Left ventricle myocardium superior (tissue), 1 donor: ENCODE measurements at places on chromosomes 2 and 18.

DNA sequence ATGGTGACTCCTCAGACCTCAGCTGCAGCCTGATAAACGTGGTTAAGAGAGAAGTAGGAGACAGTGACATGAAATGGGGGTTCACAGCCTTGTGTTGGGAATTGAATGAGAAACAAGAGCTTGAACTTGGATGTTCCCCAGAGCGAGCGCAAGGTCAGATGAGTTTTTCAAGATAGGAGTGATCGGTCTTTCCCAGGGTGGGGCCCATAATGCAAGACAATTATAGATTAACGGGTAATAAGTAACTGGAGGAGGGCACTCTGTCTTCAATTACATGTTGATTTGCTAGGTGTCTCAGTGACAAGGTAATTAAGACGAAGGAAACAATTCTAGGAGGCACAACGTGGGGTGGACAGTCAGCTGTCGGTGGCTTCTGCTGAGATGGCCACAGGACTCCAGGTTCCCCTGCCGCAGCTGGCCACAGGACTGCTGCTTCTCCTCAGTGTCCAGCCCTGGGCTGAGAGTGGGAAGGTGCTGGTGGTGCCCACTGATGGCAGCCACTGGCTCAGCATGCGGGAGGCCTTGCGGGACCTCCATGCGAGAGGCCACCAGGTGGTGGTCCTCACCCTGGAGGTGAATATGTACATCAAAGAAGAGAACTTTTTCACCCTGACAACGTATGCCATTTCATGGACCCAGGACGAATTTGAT, at the start of gene UGT1A5:
Gene UGT1A5 (plus strand): TSS at position 297 of the 651 bp plus-strand sequence. CDS start 85 bp downstream, at position 382.
- no peak for DNase-seq

DNA sequence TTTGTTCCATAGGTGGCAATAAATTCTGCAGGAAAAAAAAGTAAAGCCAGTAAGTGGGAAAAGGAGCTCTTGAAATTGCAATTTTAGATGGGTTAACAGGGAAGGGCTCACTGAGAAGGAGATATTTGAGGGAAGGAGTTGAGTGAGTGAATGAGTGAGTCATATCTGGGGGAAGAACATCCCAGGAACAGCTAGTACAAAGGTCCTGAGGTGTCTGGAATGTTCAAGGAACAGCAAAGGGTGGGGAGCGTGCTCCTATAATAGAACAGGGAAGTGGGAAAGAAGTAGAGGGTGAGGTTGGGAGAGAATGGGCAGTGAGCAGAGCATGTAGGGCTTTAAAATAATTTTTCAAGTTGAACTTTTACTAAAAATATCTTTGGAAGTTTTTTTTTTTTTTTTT, 68.0 kb upstream of the PSME4 start:
- no peak for DNase-seq

DNA sequence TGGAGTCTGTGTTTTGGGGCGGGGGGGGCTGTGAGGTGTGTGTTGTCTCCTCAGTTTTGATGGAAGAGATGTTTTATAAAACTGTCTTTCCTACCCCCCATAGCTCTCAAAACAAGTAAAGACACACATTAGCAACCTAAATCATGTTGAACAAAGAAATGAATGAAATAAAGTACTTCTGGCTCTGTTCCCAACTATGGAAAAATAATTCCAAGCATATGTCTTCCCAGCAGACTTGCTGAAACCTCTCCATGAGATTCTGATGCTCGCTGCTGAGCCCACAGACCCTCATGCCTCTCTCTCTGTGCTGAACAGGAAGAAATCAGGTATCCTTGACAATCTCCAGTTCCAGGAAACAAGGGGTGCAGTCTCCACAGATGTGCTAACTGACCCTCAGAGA, 226.7 kb upstream of the KLHL29 start:
- no peak for DNase-seq

- no peak for DNase-seq
Observed at GRCh38 chr2:241645056-241645914, 7.8 kb downstream of the ATG4B start.

DNA sequence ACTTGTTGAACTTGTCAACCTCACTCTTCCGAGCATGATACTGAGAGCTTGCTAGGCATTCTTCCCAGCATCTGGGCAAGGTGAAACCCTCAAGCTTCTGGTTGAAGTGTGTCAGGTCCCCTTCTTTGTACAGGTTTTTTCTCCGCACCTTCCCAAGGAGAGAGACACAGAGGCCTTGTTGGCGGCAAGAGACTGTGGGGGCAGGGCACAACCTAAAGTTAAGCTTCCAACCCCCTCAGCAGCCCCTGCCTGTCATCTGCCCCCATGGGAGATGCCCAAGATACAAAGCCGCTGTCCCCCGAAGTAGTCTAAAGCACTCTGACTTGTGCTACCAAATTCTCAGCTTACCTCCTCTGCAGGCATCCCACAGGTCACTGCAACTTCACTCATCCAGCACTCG, 64.9 kb downstream of the XDH start:
- DNase-seq = no peak

GRCh38 chr2:16507655-16508489, 157.8 kb downstream of the CYRIA start:
- DNase-seq = peak; percentile 67

DNA sequence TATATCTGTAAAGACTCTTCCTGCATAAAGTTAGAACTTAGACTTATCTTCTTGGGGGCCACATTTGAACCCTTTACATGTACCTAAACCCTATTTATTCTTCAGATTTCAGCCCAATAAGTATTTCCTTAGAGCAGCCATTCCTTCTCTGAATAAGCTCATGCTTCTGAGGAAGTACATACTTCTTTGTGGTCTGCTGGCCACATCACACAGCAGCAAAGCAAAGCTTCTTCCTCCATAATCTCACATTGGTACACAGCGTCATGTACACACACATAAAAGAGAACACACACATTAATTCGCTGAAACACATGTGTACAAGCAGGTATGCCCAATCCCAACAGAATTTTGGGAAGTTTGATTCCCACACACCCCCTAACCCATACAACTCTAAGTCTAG, 331.0 kb downstream of the CDH2 start:
- no peak for DNase-seq

- no peak for DNase-seq
Observed at GRCh38 chr2:254241-254640, 9.6 kb downstream of the SH3YL1 start.

GRCh38 chr2:69204654-69205053, 182.4 kb downstream of the GFPT1 start:
- no peak for DNase-seq

- no peak for DNase-seq
Observed at GRCh38 chr2:208415255-208415654, 8.7 kb downstream of the PTH2R start.

DNA sequence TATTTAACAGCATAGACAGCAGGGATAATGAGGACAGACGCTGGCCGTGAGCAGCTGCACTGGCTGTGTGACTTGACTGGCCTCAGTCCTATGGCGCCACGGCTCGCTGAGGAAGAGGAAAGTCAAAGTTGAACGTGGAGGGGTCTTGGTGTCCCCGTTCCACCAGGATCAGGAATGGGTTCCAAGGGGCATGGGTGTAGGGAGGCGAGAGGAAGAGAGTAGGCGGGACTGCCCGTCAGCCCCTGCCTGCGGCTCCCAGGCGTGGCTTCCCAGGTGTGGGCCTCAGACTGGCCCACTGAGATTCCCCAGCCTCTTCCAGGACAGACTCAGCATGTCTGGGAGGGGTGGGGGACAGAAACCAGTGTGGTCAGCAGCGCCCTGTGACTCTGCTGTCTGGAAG, 51.4 kb downstream of the POMC start:
- no peak for DNase-seq

DNA sequence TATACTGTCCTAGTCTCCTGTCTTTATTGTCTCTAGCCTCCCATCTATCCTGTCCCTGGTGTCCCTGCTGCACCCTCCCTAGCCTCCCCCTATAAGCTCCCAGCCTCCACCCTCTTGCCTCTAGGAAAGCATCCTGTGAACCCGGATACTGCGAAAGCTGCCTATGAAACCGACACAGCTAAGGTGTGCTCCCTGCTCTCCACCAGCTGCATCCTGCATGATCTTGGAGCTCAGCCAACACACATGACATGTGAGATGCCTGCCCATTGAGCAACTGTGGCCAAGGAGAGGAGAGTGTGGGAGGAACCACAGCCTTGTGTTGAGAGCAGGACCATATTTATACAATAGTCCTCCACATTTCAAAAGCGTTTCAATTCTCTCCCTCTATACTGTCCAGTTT, 187.1 kb downstream of the ZBTB7C start:
- no peak for DNase-seq

- no peak for DNase-seq
Observed at GRCh38 chr2:8488001-8488738, 193.7 kb upstream of the ID2 start.
